Central memory CD8-positive, alpha-beta T cell (primary cell): ENCODE measurements at places on chromosomes 2 and 18.

- DNase-seq, result no peak
Measured at GRCh38 chr18:40867459-40867858, 1087.6 kb upstream of the PIK3C3 start.

GRCh38 chr2:118049816-118050140 lies 35.9 kb upstream of the CCDC93 start:
- DNase-seq, result no peak

DNA sequence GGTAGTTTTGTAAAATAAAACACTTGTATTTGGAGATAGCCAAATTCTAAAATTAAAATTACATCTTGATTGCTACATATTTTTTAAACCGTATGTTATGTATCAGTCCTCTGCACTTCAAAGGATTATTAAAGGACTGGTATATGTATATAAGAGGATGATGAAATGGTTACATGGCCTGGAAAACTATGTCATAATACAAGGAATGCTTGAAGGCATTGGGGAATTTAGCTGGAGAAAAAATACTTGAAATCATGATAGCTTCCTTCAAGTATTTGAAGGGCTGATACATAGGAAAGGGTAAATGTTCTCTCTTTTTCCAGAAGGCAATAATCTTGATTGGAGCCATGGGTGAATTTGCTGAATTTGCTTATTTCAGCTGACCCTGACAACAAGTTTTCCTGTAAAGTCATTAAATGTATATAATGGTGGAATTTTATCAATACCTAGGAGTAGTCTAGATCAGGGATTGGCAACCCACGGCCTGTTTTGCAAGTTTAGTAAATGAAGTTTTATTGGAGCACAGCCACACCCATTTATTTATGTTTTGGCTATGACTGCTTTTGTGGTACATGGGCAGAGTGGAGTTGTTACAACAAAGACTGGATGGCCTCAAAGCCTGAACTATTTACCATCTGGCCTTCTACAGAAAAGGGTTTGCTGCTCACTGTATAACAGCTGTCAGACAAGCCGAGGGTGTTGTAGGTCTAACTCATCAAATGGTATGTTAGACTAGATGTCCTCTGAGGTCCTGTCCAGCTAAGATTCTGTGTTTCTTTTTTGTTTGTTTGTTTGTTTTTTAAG lies 34.4 kb downstream of the ACYP2 start:
- DNase-seq, result no peak

DNA sequence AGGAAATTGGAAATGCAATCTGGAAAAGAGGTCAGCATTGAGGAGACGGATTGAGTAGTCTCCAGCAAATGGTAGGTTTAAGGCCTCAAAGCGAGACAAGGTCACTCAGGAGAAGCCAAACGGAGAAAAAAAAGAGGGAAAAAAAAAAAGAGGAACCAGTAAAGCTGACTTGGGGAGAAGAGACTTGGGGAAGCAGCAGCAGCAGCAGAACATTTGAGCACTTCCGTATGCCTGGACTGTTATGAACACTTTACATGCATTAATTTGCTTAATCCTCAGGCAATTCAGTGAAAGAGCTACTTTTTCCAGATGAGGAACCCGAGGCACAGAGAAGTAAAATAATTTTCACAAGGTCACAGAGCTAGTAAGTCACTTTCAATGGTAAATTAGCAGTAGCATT lies 81.3 kb downstream of the OSBPL6 start:
- no peak for DNase-seq

- no peak for DNase-seq
Measured at GRCh38 chr2:88053934-88054781, 1.4 kb downstream of the KRCC1 start.

GRCh38 chr2:110904116-110904778 lies 171.9 kb downstream of the ACOXL start:
- no peak for DNase-seq
